ENCODE measurements at places on chromosomes 3 and 15. TPM values are rescaled to one million over a fixed set of nuclear protein-coding genes. Genes with fewer than 3 reads are reported as not detected.

Gene ADCY5
- polyA plus RNA-seq, result not detected

Gene GCSAM
- polyA plus RNA-seq, result 3.6 TPM

Gene SLC22A14
- polyA plus RNA-seq, result not detected

Gene GOLGA6L10
- not detected for polyA plus RNA-seq

Gene FBXL22
- not detected for polyA plus RNA-seq

Gene RBP2
- polyA plus RNA-seq, result not detected

Gene CSPG4
- polyA plus RNA-seq, result not detected

Gene ENTPD3
- not detected for polyA plus RNA-seq

Gene IQCF5
- polyA plus RNA-seq, result not detected
